ENCODE measurements at places on chromosomes 3 and 15. TPM values are rescaled to one million over a fixed set of nuclear protein-coding genes. Genes with fewer than 3 reads are reported as not detected.

RIOX2 gene
- polyA plus RNA-seq = 35.9 TPM

PIGZ gene
- 2.4 TPM for polyA plus RNA-seq

APH1B gene
- polyA plus RNA-seq = 19.9 TPM

CYP1A1 gene
- polyA plus RNA-seq = not detected

ZNF860 gene
- polyA plus RNA-seq = 2.1 TPM

OR5K3 gene
- not detected for polyA plus RNA-seq

ARHGAP11A gene
- polyA plus RNA-seq = 33.3 TPM

CELF6 gene
- polyA plus RNA-seq = 3.5 TPM

ROPN1 gene
- 0.15 TPM for polyA plus RNA-seq

EAF1 gene
- polyA plus RNA-seq = 23.7 TPM

GOLGA8N gene
- 42.7 TPM for polyA plus RNA-seq

ARGFX gene
- polyA plus RNA-seq = not detected

KCNAB1 gene
- polyA plus RNA-seq = 3.2 TPM

PRSS50 gene
- polyA plus RNA-seq = 3.8 TPM

REC114 gene
- polyA plus RNA-seq = not detected

FOXB1 gene
- polyA plus RNA-seq = 0.20 TPM

- no peak for DNase-seq
Measured at GRCh38 chr3:178437236-178437635, 99.0 kb upstream of the KCNMB2 start.

DNA sequence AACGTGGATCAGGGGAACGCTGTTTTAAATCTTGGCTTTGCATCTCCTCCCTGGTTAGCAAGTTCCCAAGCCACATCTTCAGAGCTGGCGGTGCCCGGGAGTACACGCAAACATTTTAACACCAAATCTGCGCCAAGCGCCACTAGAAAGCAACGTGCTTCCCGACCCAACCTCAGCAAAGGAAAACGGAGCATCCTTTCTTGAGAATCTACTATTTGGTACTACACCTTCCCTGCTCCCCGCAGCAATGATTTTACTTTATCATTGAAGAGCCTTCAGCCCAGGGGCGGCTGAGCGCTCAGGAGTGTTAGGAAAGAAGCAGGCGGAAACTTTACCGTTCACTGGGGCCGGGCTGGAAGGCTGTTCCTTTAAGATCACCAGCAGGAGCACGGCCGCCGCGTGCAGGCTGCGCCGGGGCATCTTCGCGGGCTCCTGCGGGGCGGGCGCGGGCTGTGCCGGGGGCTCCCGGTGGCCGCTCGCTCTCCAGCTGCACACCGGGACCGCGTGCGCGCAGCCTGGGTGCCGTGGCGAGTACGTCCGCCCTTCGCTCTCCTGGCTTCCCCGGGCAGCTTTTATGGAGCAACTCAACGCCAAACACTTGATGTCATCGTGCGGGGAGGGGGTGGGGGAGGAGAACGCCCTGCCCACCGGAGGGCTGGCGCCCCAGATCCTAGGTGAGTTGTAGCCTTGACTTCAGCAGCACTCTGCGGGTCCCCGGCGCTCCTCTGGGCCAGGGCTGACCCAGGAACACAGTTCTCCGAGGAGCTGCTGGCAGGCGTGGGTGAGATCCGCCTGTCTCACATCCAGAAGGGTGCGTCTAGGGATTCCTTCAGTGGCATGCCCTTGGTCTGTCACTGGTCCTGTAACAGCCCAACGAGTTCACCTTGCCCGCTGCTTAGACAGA, at the start of gene CA12:
TSS of gene CA12 (minus strand) at position 546 of the 904 bp plus-strand sequence. CDS start at position 420, 126 bp downstream.
- no peak for DNase-seq

- no peak for DNase-seq
Measured at GRCh38 chr3:130395916-130396315, 50.4 kb downstream of the COL6A5 start.

GRCh38 chr3:48568476-48568875, 4.9 kb upstream of the UCN2 start:
- no peak for DNase-seq

DNA sequence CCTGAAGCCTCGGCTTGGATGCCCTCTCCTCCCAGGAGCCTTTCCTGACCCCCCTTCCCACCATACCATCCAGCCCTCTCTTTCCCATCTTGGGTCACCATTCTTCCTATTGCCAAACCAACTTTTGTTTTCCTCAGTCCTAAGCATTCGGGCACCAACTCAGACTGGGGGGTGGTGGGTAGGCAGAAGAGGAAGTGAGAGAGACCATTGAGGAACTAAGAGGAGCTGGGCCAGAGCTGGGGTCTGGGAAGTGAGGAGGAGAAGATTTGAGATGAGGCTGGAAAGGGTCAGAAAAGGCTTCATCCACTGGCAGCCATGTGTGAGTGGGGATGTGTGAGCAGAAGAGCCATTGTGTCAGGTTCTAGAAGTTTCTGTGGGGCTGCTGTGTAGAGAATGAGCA, 37.7 kb downstream of the TKT start:
- DNase-seq = no peak

DNA sequence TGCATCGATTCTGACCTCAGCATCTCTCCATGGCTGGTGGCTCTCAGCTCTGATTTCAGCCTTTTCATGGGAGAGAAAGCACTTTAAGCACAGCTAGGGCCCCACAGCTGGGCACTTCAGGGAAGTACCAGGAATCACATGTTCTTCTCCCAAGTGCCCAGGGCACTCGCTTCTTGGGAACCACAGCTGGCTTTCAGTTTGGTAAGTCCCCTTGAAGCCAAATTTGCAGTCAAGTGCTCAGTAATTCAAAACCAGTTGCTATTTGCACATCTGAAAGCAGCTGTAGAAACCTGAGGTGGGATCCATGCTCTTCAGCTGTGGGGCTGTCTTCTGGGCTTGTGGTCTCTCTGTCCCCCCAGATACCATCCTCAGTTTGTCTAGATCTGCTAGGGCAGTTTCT, 12.8 kb downstream of the GABRA5 start:
- no peak for DNase-seq

GRCh38 chr3:38030126-38031021, 932 bp upstream of the PLCD1 start:
- DNase-seq = no peak

GRCh38 chr3:127998596-127998995, 53.6 kb upstream of the SEC61A1 start:
- DNase-seq = no peak

- no peak for DNase-seq
Measured at GRCh38 chr3:43206632-43207031, 79.7 kb upstream of the SNRK start.

GRCh38 chr3:24853685-24854490, 359.2 kb upstream of the THRB start:
- DNase-seq = no peak

DNA sequence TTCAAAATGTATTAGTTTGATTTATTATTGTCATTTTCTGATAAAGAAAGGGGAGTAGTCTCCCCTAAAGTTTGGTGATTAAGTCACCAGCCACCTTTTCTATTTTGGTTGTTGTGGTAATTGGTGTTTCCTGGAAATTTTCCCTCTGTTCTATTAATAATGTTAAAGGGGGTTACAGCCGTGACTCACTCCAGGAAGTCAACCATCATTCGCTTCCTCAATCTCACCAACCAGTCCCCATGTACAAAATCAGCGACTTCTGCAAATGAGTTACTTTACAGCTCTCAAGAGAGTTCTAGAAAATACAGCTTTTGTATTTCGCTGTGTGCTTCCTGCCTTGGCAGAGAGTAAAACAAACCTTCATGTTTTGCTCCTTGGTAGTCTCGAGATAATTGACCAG, 285.1 kb downstream of the LPP start:
- no peak for DNase-seq

GRCh38 chr15:92170897-92171296, 222.8 kb upstream of the ST8SIA2 start:
- no peak for DNase-seq

- no peak for DNase-seq
Measured at GRCh38 chr15:40252438-40253166, 13.7 kb downstream of the PAK6 start.

- DNase-seq = peak; percentile 54
Measured at GRCh38 chr15:45458746-45459403, 63.7 kb downstream of the SLC30A4 start.

DNA sequence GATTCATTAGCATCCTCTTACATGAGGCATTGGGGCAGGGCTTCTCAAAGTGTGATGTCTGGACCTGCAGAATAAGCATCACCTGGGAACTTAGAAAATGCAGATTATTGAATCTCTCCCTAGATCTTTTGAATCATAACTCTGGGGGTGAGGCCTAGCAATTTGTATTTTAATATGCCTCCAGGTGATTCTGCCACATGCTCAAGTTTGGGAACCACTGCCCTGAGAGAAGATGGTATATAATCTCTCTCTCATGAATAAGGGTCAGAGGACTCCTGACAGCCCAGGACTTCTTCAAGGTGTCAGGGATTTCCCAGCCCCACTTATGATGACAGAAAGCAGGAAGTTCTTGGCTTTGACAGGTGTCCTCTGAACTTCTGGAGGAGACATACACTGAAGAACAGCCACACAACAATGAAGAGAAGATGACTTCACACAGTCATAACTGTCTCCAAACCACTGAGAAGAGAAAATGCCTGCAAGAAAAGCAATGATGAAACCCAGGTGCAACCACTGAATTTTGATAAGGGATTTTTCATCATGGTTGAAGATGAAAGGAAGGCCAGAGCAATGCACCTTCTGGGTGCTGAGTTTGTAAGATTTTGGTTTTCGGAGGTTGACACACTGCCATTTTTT, 211.9 kb upstream of the MRPL3 start:
- no peak for DNase-seq

DNA sequence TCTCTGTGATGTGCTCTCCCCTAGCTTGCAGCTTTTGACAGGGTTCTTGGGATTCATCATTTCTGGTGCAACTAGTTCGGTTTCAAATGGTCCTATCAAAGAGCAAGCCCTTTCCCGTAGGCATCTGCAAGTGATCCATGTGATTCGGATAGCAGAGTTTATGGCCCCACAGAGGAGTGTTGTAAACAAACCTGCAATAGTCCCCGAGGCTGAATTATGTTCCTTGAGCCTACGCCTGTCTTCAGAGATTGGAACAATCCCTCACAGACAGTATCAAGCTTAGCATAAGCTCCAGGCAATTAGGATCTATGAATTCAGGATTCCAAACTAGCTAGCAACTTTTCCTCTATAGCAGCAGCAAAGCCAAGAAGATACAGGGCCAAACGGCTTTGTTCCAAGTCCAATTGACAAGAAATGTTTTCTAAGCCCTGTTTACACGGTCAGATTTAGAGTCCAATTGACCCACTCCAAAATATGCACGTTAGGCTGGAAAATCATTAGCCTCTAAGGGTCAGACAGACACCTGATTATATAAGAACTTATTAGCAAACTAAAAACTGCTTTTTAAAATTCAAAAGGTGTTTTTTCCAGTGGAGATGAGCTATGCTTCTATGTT, 24.8 kb downstream of the LNP1 start:
- no peak for DNase-seq

GRCh38 chr3:13858768-13859520, 20.9 kb downstream of the WNT7A start:
- DNase-seq = no peak

DNA sequence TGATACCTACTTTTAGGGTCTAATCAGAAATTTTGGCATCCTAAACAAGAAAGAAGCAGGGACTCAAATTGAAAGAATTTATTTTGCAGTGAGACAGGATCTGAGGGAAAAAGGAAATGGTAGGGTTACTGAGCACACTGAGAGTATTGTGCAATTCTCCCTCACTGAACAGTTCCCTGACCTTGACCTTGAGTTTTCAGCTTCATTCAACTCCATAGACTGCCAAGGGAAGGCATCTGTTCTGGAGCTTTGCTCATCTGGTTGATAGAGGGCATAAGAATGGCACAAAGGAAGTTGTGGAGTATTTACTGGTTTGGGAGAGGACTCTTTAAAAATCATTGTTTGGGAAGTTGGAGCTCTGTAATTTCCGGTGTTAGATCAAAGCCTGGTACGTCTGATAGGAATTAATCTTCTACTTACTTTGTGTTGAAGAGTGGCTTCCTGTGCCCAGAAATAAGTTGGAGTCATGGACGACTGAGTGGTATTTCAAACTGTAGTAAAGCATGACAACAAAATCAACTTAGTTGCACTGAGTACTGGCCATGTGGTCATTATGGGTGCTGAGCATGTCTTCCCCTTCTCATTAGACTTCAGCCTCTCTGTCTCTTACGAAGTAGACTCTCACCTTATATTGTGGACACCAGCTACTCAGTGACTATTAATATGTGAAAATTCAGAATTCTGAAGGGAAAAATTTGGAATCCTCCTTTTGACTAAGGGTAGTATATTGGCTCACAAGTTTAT, 40.8 kb downstream of the CLDN1 start:
- no peak for DNase-seq

DNA sequence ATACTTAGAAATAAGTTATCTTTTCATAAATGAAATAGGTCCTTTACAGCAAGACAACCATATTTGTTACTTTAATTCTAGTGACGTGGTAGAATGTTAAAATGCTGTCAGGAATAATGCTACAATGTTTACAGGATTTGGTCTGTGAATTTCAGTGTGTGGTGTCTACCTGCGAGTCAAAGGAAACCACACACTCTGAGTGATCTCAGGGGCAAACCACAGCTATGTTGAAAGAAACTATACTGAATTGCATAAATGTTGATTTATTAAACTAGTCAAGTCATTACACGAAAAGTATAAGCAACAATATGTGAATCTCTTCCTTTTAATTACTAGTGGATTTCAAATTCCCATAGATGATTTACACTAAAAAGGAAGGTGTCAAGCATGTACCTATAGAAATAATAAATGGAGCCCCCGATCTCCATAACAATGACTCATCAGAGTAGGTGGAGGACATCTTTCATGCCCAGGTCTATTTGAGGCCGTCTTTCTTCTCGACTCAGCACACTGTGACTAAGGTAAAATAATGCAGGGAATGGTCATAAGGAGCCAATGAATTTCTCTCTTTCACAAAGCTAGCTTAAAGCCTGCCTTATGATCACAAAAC, 463.0 kb downstream of the ERC2 start:
- DNase-seq = no peak

GRCh38 chr3:42703695-42704025, 1.1 kb upstream of the HHATL start:
- no peak for DNase-seq

DNA sequence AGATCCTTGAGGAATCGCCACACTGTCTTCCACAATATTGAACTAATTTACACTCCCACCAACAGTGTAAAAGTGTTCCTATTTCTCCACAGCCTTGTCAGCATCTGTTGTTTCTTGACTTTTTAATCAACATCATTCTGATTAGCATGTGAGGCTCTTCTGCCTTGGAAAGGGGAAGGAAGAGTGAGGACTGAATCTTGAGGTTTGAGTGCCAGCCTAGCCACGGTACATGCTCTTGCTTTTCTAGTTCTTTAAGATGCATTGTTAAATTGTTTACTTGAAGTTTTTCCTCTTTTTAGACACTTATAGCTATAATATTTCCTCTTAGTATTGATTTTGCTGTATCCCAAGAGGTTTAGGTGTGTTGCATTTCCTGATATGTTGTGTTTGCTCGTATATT, 596.1 kb downstream of the OTOL1 start:
- no peak for DNase-seq

GRCh38 chr15:65839354-65839901, 29.9 kb upstream of the RAB11A start:
- no peak for DNase-seq

- no peak for DNase-seq
Measured at GRCh38 chr3:137807998-137808397, 43.9 kb downstream of the SOX14 start.

GRCh38 chr3:156750191-156750873, 75.8 kb upstream of the LEKR1 start:
- no peak for DNase-seq

GRCh38 chr3:57971975-57972374, 36.2 kb upstream of the FLNB start:
- DNase-seq = no peak

GRCh38 chr3:49025005-49025792, 3.3 kb downstream of the NDUFAF3 start:
- no peak for DNase-seq

- DNase-seq = no peak
Measured at GRCh38 chr3:117774130-117774529, 1064.6 kb downstream of the TUSC7 start.

- no peak for DNase-seq
Measured at GRCh38 chr15:75620058-75620820, 5.3 kb downstream of the SNUPN start.
